Neural progenitor cell (in vitro differentiated cells): ENCODE measurements at places on chromosomes 7 and 10. TPM values are rescaled to one million over a fixed set of nuclear protein-coding genes. Genes with fewer than 3 reads are reported as not detected.
A peak's percentile ranks its signal among the peaks of the same experiment; 100 is the strongest.

LYZL2 gene
- total RNA-seq = not detected in 2 replicates

ANKRD61 gene
- total RNA-seq = 0.46 TPM in 1 of 2 replicates, not detected in the other

HOXA10 gene
- not detected in 2 replicates for total RNA-seq

OR6V1 gene
- not detected in 2 replicates for total RNA-seq

OIT3 gene
- total RNA-seq = not detected in 2 replicates

GRCh38 chr7:123864966-123865365, 20.0 kb downstream of the HYAL4 start:
- no peak for DNase-seq

GRCh38 chr7:45938626-45939302, 17.7 kb upstream of the IGFBP3 start:
- peak; percentile 48 for DNase-seq

- no peak for DNase-seq
Measured at GRCh38 chr10:121128164-121128563, 277.0 kb downstream of the WDR11 start.

DNA sequence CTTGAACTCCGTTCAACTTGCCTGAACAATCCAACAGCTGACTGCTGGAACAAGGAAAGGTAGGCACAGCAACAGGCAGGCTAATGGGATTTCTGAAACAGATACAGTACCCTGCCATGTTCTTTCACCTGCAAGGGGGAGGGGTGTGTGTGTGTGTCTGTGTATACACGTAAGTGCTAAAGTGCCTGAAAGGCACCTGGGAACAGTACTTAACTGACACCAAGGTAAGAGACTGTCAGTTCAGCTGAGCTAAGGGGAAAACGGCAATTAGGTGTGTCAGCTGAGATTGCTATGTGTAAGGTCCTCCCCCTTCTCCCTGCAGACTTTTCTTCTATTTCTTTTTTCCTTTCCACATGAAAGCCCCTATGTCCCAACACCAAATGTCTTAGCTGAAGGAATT, 27.0 kb downstream of the NAMPT start:
- no peak for DNase-seq

- DNase-seq = peak; percentile 72
Measured at GRCh38 chr7:128425850-128426249, 16.1 kb upstream of the IMPDH1 start.

DNA sequence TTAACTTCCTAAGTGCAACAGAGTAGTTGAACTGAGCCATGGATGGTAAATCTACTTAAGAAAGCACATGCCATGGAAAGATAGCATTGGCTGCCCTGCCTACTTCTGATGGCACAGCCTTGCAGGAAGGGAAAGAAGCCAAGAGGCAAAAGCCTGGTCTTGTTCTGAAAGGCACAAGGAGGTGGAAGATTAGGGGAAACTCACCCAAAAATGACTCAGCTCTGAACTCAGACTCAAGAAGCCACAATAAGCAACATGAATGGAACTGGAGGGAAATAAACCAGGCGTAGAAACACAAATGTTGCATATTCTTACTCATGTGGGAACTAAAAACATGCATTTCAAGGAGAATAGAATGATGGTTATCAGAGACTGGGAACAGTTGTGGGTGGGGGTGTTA, 20.8 kb upstream of the ALOX5 start:
- DNase-seq = no peak

- DNase-seq = no peak
Measured at GRCh38 chr10:130233035-130233360, 96.8 kb downstream of the GLRX3 start.
